Stimulated activated CD4-positive, alpha-beta T cell treated with anti-CD3 and anti-CD28 coated beads, Interleukin-1b, Interleukin-23, amount 100 ng/mL, for 1 hour (primary cell): ENCODE measurements at places on chromosomes 4 and X.

GRCh38 chrX:13428053-13428786, 108.4 kb upstream of the ATXN3L start:
- DNase-seq: no peak

GRCh38 chr4:83180431-83180968, 66.0 kb upstream of the PLAC8 start:
- DNase-seq: no peak

DNA sequence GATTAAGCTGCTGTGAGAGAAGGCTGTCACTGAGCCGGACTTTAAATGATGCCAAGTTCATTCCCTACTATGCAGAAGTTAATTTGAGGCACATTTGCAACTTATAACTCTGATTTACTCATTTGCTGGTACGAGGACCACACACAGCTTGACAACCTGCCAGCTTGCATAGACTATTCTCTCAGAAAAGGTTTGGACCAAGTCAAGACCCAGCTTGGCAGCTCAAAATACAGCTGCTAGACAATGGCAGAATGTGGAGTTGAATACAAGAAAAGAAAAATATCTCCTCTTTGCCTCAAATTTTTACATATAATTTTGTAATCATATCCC, 338.9 kb downstream of the DHX15 start:
- no peak for DNase-seq

GRCh38 chrX:115525486-115525885, 35.5 kb upstream of the PLS3 start:
- no peak for DNase-seq

DNA sequence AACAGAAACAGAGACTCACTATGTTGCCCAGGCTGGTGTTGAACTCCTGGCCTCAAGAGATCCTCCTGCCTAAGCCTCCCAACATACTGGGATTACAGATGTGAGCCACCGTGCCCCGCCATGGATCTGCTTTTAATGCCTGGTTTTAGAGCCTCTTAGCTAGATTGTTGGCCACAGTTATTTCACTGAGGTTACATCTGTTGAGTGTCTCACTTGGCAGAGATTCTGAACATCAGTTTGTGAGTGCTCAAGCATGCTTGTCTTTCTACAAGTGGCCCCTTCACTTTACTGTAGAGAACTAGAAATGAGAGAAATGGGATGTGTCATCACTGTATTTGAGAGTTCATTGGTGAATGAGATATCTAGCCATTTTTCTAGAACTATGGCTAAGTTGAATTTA, 218.5 kb downstream of the APBB2 start:
- DNase-seq: no peak

GRCh38 chr4:178306565-178306964, 864.3 kb upstream of the AGA start:
- DNase-seq: no peak

- DNase-seq: no peak
Observed at GRCh38 chr4:176641237-176641636, 151.5 kb downstream of the VEGFC start.

- no peak for DNase-seq
Observed at GRCh38 chr4:127968586-127968985, 3.4 kb downstream of the ABHD18 start.

- no peak for DNase-seq
Observed at GRCh38 chr4:39029752-39030694, 2.2 kb downstream of the TMEM156 start.

DNA sequence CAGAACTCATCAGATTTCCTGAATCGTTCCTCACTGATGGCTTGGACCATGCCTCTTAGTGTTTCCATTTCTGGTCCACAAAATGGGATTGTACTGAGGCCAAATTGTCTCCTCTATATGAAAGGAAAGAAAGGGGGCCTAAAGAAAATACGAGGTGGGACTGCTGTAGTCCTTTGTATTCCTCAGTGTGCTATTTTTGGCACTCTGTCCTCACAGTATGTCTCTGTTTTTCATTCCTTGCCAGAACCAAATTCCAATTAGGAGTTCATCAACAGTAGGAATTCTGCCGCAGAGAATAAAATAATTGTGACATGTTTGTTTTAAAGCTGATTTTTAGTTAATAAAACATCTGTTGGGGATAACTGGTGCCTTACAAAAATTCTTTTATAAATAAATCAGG, 515.7 kb downstream of the SMARCA1 start:
- no peak for DNase-seq

GRCh38 chr4:41410049-41410448, 127.9 kb upstream of the LIMCH1 start:
- no peak for DNase-seq

DNA sequence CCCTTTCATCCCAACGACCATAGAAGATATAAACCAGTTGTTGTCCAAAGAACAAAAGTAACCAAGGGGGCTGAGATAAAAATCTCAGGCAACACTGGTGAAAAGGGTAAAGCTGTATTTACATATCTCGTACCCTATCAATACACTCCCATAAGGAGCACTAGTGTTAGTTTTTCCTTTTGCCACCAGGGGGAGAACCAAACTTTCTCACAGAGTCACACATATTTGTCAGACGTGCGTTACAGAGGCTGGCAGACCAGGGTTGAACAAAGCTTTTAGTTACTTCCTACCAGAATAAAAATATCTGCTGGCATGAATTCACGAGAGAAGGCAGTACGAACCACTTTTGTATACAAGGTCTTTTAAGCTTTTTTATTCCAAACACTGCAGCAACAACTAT, 88.3 kb downstream of the AMELX start:
- DNase-seq: no peak

GRCh38 chr4:76779740-76780459, 118.0 kb downstream of the SOWAHB start:
- DNase-seq: no peak

DNA sequence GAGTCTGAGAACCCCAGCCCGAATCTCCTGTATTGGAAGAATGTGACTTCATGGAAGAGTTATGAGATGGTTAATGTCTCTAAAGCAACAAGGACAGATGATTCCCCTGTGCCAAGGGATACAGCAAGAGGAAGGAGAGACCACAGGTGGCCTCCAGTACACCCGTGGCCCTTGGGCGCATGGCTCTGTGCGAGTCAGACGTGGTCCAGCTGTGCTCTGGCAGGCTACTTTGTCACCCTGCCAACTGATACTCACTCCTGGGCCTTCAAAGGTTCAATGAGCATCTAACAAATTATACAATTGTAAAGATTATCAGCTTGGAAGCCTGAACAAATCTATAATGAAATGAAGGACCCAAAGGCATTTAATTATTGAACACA, 71.7 kb downstream of the NYX start:
- DNase-seq: no peak

- no peak for DNase-seq
Observed at GRCh38 chr4:84276752-84277151, 222.3 kb downstream of the NKX6-1 start.

- no peak for DNase-seq
Observed at GRCh38 chrX:14777525-14777924, 95.3 kb downstream of the FANCB start.
